Occipital lobe (tissue), 3 donors: ENCODE measurements at places on chromosomes 12 and 14. TPM values are rescaled to one million over a fixed set of nuclear protein-coding genes. Genes with fewer than 3 reads are reported as not detected.
A peak's percentile ranks its signal among the peaks of the same experiment; 100 is the strongest.

The MYO1H gene
- 0.16 TPM for total RNA-seq

The PPFIA2 gene
- total RNA-seq = 237 TPM

- no peak for DNase-seq
Measured at GRCh38 chr14:85186082-85186481, 343.9 kb upstream of the FLRT2 start.

The IGF1 gene
- 5.5 TPM for total RNA-seq

The HOXC6 gene
- total RNA-seq = not detected

GRCh38 chr12:131119936-131120335 is 166.2 kb downstream of the ADGRD1 start:
- DNase-seq = no peak

The MRPS35 gene
- total RNA-seq = 81.9 TPM

DNA sequence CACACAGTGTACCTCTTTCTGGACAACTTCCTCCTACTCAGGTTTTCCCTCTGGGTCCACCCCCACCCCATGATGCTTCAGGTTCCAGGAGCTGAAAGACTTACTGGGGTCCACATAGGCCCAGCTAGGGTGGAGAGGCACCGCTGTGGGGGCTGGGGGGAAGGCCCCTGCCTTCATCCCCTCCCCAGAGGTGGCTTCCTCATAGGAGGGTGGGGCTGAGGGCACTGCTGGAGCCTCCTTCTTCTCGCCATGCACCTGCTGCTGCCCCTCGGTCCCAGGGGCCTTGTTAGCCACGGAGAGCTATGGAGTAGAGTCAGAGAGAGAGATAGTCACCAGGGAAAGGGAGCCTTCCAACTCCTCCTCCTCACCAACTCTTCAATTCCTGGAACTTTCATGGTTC is 2.7 kb downstream of the FAIM2 start:
- DNase-seq = no peak

The MUCL1 gene
- total RNA-seq = not detected

- DNase-seq = no peak
Measured at GRCh38 chr14:53638966-53639365, 317.7 kb downstream of the BMP4 start.

DNA sequence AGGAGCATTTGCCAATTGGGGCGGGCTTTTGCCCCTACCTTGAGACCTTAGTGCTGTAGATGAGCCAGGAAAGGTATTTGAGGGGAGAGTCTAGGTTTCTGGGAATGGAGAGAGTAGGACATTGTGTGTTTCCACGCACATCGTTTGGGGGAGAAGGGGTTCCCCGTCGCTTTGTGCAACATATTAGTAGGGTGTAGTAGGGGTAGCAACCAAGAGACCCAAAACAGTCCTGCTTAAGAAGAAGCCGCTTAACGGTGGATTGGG is 694 bp upstream of the PTGES3 start:
- no peak for DNase-seq

The PTPN6 gene
- total RNA-seq = 3.1 TPM

GRCh38 chr14:99517643-99518381 is 36.6 kb downstream of the CCNK start:
- no peak for DNase-seq

DNA sequence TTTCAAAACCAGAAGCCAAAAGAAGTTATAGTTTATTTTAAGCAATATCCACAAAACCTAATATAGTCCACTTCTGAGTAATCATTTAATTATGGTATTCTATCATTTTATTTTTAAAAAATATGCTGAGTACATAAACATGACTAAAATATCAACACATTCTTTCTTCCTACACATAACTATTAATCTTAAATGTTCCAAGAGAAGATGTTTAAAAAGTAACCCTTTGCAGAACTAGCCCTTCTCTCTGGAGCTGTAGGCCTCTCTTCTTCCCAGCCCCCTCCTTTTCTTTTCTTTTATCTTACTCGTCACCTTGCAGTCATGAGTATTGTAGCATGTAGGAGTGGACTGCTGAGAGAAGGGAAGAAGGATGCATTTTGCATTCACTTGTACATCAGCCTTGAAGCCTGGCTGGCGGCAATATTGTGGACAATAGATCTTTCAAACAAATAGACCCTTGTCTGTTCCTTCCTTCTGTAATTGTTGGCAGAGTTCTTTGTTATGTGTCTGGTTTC is 941.9 kb downstream of the NRXN3 start:
- DNase-seq = no peak

- no peak for DNase-seq
Measured at GRCh38 chr12:12474471-12474928, 88.2 kb downstream of the DUSP16 start.

DNA sequence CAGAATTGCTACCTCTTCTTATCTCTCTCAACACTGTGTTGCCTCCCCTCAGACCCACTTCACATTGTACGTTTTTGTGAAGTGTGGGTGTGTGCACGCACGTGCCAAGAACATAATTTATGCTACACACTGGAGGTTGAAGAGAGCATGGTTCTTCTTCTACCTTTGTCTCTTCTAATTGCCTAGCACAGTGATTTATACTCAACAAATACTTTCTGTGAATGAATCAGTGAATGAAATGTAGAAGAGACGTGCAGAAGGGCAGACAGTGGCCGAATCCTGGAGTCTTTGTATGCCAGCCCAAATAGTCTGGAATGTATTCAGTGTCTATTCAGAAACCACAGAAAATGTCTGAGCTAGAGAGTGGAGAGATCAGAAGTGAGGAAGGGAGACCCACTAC is 4.6 kb upstream of the SAMD4A start:
- DNase-seq = no peak

- peak; percentile 74 for DNase-seq
Measured at GRCh38 chr12:113334786-113335539, at the start of gene SLC8B1. Gene SLC8B1 (minus strand): TSS chr12:113335109. CDS start chr12:113332878, 2,231 bp downstream.

GRCh38 chr14:59564366-59564765 is 12.2 kb downstream of the CCDC175 start:
- no peak for DNase-seq

The MIPOL1 gene
- total RNA-seq = 29.9 TPM

The TAPBPL gene
- 0.78 TPM for total RNA-seq

- no peak for DNase-seq
Measured at GRCh38 chr12:52280796-52281560, 6.5 kb downstream of the KRT86 start.

The DLK1 gene
- 0.31 TPM for total RNA-seq
